H7 (cell line): ENCODE measurements at places on chromosomes 7 and 10. TPM values are rescaled to one million over a fixed set of nuclear protein-coding genes. Genes with fewer than 3 reads are reported as not detected.
A peak's percentile ranks its signal among the peaks of the same experiment; 100 is the strongest.

DNA sequence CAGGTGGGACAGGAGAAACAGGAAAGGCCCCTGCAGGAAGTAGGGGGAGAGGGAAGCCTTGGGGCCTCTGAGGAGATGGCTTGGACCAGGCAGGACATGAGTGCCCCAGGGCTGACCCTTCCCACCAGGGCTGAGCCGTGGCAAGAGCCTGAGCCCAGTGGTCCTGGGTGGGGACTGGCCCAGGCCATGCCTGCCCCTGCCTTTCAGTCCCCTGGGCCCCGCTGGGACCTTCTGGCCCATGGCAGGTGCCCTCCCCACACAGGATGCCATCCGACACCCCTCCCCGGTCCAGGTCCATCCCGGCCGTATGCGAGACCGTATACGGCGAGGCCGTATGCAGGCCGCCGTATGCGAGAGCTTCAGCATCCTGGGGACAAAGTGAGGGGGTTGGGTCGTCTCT, 2.0 kb downstream of the GRIFIN start:
- peak; percentile 88 for DNase-seq

DNA sequence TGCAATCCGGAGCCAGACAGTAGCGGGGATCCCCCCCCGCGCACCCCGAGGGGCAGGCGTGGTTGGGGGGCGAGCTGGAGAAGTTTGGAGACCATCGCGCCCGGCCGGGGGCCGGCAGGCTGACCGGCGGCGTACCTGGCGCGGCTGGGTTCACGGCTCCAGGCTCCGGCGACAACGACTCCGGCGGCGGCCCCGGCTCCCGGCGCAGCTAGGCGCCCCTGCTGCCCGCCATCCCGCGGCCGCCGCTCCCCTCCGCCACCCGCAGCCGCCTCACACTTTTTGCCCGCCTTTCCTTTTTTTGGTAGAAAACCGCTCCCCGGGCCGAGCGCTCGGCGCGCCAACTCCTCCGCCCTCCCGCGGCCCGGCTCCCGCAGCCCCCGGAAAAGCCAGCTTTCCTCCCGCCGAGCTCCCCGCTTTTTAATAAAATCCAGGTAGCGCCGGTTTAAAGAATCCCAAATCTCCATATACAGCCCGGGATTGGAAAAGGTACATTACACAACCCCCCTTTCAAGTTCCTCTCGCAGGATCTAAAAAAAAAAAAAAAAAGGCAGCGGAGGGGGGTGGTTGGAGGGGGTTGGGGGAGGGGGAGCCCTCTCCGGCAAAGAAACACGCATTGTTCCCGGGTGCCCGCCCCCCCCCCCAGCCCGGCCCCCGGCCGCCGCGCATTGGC, at the start of gene TNRC18:
TNRC18 (minus strand) TSS at position 529 of the 670 bp plus-strand sequence. CDS start 2,588 bp downstream, outside the sequence.
- DNase-seq = peak; percentile 84

GRCh38 chr7:36639826-36640225, 84.5 kb downstream of the AOAH start:
- no peak for DNase-seq

Gene RSPH10B
- not detected in 2 replicates for total RNA-seq
